Liver (tissue), 10 donors: ENCODE measurements at places on chromosomes 16 and 17. TPM values are rescaled to one million over a fixed set of nuclear protein-coding genes. Genes with fewer than 3 reads are reported as not detected.
A peak's percentile ranks its signal among the peaks of the same experiment; 100 is the strongest.

GRCh38 chr17:29045734-29046472 lies 3.0 kb downstream of the PIPOX start:
- peaks cover 15% of the 10 kb centered on the region for H3K36me3 ChIP-seq
- H3K4me1 ChIP-seq = peaks cover 12% of the 10 kb centered on the region
- H3K4me3 ChIP-seq = peak overlapping the region; percentile 29
- peak overlapping the region; percentile 82 for H3K27ac ChIP-seq
- H3K27me3 ChIP-seq = no peaks in the 10 kb centered on the region

DNA sequence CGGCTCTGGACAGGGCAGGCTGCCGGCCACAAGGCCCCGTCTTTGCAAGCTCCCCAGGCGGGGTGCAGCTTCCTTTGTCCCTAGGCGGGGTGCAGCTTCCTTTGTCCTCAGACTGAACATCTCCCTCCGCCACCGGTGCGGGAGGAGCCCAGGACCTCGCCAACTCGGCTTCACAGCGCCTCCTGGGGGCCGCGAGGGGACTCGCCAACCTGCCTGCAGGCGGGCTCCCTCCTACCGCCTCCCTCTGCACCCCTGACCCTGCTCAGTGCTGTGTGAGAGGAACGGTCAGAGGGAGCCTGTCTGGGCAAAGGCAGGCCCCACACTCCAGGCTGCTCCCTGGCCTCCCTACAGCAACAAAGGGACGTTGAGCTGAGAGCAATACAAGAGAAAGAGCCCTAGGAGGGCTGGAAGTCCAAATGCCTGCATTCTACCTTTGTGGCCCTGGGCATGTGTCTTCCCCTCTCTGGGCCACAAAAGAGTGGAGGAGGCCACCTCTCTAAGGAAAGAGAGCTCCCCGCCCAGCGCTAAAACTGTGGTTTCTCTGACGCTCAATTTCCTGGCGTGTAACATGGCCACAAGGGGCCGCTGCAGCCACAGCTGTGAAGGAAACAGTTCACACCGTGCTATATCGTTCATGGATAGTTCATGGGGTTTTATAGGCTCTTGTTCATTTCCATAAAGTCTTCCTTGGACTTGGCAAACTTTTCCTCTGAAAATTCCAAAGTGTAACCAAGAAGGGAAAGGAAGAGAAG lies 20.9 kb upstream of the KRT19 start:
- no peak overlapping the region for H3K27ac ChIP-seq
- H3K27me3 ChIP-seq = no peaks in the 10 kb centered on the region
- no peaks in the 10 kb centered on the region for H3K36me3 ChIP-seq
- peaks cover 3% of the 10 kb centered on the region for H3K4me1 ChIP-seq
- DNase-seq = peak; percentile 83
- no peak overlapping the region for H3K4me3 ChIP-seq

The KRT27 gene
- total RNA-seq = not detected

DNA sequence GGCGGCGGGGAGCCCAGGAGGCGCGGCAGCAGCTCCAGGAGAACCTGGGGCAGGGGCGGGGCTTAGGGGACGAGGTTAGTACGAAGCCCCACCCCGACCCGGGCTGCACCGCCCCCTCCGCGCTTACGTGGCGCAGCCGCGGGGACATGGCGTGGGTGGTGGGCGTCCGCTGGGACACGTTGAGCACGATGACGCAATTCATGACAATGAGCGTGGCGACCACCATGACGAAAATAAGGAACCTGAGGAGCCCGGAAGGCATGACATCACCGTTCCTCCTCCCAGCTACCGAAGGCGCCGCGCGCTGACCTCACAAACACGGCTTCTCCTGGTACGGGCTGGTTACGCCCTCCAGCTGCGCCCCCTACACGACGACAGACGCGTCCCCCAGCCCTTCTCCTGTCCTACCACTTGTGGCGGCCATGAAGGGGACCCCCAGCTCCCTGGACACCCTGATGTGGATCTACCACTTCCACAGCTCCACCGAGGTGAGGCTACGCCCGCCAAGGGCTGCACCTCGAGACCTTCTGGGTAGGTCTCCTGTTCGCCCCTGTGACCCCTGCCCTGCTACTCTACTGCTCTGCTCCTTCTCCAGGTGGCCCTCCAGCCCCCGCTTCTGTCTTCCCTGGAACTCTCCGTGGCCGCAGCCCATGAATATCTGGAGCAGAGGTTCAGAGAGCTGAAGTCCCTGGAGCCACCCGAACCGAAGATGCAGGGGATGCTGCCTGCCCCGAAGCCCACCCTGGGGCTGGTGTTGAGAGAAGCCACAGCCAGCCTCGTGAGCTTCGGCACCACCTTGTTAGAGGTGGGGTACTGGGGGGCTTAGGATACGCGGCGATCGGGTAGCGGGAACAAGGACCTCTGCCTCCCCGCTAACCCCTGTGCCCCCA lies at the start of gene C17orf107:
TSS of gene C17orf107 (plus strand) at position 196 of the 890 bp plus-strand sequence. CDS start at position 423, 227 bp downstream.
- H3K27ac ChIP-seq = peak within 1 kb of the TSS; percentile 76
- peak within 1 kb of the TSS; percentile 86 for H3K4me3 ChIP-seq
- peaks cover 20% of the 10 kb centered on the region for H3K36me3 ChIP-seq
- DNase-seq = peak; percentile 85

DNA sequence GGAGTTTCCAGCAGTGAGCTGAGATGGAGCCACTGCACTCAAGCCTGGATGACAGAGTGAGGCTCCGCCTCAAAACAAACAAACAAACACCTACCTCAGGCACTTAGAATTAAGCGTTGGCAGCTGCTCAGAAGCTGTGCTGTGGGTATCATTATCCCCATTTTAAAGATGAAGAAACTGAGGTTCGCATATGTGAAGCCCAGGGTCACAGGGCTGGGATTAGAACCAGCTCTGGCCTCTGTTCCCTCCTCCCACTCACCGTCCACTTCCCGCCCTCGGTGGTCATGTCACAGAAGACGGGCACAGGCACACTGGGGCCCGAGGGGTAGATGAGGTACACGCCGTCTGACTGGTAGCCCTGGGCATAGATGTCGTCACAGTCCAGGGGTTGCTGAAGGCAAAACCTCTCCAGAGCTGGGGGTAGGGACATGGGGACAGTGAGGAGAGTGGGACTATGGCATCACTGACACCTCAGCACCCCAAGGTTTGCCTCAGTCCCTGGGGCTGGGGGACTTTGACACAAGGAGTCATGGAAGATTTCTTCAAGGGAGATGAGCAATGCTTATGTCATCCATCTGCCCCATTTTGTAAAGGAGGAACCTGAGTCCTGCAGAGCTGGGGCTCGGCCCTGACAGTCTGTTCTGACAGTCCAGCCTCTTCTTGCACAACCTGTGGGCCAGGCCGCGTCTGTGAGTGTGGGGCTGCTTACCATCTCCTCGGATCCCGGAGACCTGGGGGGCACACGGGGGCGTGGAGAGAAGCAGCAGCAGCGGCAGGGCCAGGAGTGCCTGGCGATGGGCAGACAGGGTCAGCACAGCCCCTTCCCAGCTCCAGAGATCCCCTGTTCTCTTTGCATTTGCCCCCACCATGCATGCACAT lies 700 bp downstream of the MFAP4 start:
- H3K27ac ChIP-seq = peak overlapping the region; percentile 37
- H3K4me3 ChIP-seq = no peak overlapping the region
- no peaks in the 10 kb centered on the region for H3K27me3 ChIP-seq
- no peaks in the 10 kb centered on the region for H3K4me1 ChIP-seq

- H3K27ac ChIP-seq = no peak overlapping the region
- H3K4me3 ChIP-seq = no peak overlapping the region
- H3K36me3 ChIP-seq = no peaks in the 10 kb centered on the region
- no peak for DNase-seq
These were observed 55.3 kb downstream of the PIGL start for GRCh38 chr17:16272111-16272840.
